ENCODE measurements at places on chromosomes 6 and 20. TPM values are rescaled to one million over a fixed set of nuclear protein-coding genes. Genes with fewer than 3 reads are reported as not detected.

DNA sequence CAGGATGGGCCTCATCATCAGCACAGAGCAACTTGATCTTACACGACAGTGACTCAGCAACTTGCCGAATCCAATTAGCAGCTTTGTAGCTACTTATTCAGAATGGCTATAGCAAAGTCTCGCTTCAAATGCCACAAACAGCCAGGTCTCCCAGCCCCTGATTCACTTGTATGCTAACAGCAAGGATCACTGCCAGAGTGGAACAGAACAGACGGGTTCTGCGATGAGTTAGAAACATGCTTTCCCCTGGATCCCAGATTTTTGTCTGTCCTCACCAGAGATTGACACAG is 254.4 kb downstream of the NRN1 start:
- DNase-seq = no peak

GRCh38 chr6:56168596-56168995 is 78.8 kb downstream of the COL21A1 start:
- DNase-seq = no peak

GRCh38 chr20:35333606-35334005 is 41.4 kb upstream of the FAM83C start:
- DNase-seq = no peak

DNA sequence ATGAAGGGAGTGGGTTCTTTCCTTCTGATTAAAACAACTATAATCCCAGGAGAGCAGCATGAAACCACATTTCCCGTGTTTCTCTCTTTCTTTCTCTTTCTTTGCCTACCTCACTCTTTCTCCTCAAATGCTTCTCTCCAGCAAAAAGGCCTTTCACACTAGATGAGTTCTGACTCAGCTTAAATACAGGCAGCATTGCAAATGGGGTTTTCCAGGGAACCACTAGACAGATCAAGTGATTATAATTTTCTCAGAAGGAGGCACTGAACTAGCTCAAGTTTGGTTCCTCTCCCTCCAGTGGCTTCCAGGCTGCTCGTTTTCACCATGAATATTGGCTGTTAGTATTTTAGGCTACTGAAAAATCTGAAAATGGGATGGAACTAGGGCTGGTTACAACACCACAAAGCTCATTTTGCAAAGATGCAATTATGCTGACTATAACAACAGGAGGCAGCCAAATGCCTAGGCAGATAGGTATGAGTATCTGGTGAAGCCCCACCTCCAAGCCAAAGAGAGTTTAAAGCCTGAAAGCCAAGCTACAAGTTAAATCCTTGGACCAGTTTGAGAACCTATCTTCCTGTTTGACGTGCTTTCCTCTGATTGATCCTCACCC is 260.0 kb downstream of the MMUT start:
- no peak for DNase-seq

- DNase-seq = no peak
These were observed 8.1 kb upstream of the METTL24 start for GRCh38 chr6:110366256-110366655.

- no peak for DNase-seq
These were observed 3.9 kb upstream of the EDEM2 start for GRCh38 chr20:35150846-35151579.

DNA sequence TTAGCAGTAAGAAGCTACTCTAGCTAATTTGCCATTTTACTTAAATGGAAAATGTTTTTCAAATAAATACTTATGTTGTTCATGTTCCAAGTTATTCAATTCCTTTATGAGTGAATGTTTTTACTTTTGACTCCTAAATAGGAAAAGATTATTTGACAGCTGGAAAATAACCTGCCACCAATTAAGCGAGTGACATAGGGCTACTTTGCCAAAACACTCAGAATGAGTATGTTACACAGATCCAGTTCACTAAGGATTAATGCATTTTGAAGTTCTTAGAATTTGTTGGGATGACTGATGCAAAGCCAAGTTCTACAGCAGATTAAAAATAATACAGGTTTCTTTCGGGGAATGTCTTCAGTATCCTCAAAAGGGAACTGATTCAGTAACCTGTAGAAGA is 144.4 kb downstream of the ADGRG6 start:
- DNase-seq = no peak

GRCh38 chr6:45665859-45666258 is 288.1 kb upstream of the SUPT3H start:
- no peak for DNase-seq

- no peak for DNase-seq
These were observed 115.4 kb downstream of the SCAF8 start for GRCh38 chr6:154848580-154848979.

The CPNE5 gene
- total RNA-seq = 8.0 TPM

Measured in colonic mucosa (tissue), 4 donors.